Omental fat pad (tissue), 4 donors: ENCODE measurements at places on chromosomes 16 and 17.

- DNase-seq, result no peak
Observed at GRCh38 chr16:43294-43693, 10.1 kb downstream of the POLR3K start.

- DNase-seq, result no peak
Observed at GRCh38 chr17:74736513-74737298, at the start of gene RAB37. TSS of gene RAB37 (plus strand) at chr17:74737256. CDS start at chr17:74737273, 17 bp downstream.

DNA sequence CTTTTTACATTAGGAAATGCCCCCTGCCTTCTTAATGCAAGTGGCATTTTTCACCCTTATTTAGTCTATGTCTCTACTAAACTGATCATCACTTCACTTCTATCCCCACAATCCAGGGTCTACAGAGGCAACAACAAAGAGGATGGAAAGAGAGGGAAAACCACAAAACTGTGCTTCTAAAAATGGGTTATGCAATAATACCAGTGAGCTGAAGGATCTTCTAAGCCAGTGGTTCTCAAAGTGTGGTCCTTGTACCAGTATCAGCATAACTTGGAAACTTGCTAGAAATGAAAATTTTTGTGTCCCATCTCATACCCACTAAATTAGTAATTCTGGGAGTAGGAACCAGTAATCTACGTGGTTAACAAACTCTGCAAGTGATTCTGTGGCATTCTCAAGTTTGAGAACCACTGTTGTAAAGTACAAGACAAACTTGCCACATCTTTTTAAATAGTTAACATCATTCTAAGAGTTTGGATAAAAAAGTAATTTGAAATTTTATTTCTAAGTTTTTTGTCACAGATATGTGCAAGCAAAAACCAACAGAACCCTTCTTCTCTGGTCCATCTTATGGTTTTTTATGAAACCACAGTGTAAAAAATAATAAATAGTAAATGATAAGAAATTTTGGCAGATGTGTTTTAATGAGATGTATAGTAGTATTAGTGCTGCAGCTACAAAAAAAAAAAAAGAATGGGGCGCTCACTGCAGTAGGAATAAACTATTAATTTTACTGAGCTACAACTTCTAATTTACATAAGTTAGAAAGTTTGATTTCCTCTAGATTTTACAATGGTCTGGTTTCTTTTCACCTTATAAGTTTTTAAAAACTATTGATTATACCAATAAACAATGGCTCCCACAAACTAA, 16.2 kb downstream of the CDC27 start:
- no peak for DNase-seq

GRCh38 chr17:55743103-55743679, 7.7 kb upstream of the PCTP start:
- DNase-seq, result no peak

GRCh38 chr16:17440131-17440530, 30.6 kb downstream of the XYLT1 start:
- DNase-seq, result no peak

DNA sequence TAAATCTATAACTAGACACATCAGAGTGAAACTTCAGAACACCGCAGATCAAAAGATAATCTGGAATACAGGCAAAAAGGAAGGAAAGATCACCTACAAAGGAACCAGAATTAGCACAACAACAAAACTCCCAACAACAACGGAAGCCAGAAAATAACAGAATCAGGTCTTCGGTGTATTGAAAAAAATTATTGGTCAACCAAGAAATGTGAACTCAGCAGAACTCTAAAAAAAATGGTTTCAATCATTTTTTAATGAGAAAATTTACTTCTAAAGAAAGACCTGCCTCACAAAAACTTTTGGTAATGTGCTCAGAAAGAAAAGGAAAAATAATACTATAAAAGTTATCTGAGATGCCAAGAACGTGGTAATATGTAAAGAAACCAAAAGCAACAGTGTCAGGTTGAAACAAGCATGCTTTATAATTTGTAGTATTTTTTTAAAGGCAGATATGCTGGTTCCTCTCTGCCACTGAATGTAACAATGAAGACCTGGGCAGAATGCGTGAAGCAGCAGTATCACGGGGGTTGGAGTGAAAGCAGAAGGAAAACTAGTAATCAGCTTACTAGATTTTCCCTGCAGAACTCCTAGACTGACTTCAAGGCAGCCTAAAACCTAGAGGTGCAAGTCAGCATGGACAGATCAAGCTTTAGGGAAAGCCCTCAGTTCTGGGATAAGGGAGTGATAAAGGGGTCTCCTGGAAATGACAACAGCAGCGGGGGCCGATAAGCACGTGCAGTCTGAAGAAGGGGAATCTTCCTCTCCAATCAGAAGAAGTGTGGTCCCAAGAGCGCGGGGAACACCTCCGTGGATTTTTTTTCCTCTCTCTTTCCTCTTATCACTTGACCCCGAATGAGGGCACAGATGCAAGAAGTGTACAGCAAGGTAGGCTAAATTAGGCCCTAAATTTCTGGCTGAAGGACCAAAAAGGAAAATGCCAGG, 80.9 kb upstream of the TEKT1 start:
- no peak for DNase-seq

GRCh38 chr17:45136846-45137560, 1.5 kb downstream of the ACBD4 start:
- no peak for DNase-seq

DNA sequence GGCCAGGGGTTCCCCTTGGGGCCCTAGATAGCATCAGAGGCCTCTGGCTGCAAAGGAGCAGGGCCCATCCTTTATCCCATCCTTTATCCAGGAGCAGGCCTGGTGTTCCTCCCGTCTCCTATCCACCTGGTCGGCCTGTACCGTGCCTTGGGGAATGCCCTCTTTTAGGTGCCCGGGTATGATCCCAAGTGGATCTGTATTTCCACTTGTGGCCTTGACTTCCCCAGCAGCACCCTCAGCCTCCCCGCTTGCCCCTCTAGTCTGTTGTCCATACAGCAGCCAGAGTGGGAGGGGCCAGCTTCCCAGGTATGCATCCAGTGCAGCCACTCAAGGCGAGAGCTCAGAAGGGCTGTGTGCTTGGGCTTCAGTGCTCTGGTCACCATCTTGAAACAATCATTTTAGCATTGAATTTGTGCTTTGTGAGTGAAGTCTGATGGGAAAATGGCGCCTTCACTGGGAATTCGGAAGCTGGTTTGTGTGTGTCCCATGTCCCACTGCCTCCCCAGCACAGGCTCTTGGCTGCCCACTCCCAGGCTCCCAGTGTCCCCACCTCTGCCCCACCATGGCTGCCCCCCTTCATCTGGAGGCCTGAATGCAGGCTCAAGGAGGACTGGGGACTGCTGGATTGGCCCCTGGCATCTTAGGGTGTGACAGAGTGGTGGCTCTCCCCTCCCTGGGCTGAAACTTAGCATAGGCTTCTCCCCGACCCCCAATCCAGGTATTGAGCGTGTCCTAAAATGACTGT, 3.3 kb upstream of the RNF112 start:
- no peak for DNase-seq

DNA sequence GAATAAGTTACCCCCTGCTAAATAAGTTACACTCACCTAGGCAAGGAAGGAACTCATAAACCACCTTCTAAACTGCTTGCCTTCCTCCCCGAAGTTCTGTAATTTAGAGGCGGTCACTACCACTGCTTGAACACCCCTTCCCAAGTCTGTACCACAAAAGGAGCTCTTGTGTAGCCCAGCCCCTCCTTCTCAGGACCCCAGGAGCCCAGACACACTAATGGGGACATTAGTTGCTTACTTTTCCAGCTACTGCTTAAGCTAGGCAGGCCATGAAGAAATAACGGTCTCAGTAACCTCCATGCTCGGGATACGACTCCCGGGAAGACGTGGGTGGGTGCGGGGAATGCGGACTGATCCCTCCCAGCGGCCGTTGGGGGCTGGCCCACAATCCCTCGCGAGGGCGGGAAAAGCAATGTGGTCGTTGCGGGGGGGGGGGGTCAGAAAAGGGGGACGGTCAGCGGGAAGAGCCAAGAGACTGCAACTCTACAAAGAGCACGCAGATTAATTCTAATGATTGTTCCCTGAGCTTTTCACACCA, at the start of gene TEX14:
Gene TEX14, minus strand, starts transcription at position 345 of the 538 bp plus-strand sequence. CDS start 40,044 bp downstream, outside the sequence.
- no peak for DNase-seq

DNA sequence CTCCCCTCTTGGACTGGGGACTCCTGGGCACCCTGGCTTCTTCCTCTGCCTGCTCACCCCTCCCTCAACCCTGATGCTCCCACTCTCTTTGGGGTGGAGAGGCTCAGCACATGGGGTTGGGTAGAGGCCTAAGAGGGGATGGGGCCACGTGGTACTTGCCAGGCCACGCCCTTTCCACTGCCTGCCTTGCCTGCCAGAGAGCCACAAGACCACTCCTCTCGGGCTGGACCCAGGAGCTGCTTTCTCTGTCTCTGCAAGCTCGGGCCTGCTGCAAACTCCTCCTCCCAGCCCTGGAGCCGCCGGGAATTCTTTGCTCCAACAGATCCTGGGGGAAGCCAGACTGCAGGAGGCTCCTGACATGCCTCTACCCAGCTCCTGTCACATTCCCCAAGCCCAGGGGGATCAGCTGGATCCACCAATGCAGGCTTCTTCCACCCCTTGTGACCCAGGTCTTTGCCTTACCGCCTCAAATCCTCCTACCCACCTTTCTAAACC, 11.8 kb downstream of the DLX4 start:
- no peak for DNase-seq

GRCh38 chr17:12620200-12620720, 45.4 kb upstream of the MYOCD start:
- no peak for DNase-seq

- DNase-seq, result no peak
Observed at GRCh38 chr17:71905376-71906031, 215.3 kb upstream of the SOX9 start.

DNA sequence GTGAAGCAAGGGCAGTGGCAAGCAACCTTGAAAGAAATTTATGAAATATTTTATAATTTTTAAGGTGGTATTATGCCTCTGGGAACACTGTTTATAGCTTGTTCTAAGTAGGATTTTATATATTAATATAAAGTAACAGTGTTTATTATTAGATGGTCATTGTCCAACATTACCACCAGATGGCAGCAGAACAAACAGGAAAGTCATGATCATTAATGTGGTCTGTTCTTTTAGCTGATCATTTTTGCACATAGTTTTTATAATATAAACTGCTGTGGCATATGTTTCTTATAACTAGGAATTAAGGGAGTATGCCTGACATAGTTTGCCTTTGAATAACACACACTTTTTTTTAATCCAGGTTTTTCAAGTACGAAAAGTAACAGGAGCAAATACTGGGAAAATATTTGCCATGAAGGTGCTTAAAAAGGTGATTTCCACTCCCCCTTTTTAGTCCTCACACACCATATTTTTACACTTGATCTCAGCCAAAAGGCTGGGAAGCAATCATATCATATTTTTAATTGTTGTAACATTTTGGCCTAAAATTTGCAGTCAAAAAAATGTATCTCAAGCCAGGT, 21.4 kb downstream of the RPS6KB1 start:
- no peak for DNase-seq
